ENCODE measurements at places on chromosomes 4 and X.

- no peak for DNase-seq
These were observed 68.2 kb upstream of the MAML3 start for GRCh38 chr4:140222171-140222570.

GRCh38 chr4:5772528-5773270, 61.7 kb downstream of the EVC start:
- no peak for DNase-seq

DNA sequence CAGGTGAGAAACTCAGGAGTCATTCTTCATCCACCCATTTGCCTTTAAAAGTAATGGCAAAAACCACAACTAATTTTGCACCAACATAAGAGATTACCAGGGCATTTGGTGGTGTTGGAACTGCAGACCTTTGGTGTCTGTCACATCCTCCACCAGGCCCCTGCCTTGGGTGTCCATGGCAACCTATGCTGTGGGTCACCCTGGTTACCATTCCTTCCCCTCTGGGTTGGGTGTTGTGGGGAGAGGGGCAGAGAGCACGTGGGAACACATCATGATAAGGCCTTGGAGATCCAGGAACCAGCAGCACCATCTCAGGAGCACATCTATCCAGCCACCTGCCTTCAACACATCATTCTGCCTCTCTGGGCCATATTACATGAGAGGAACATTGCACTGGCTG, 77.3 kb downstream of the CHRNA9 start:
- DNase-seq: no peak

DNA sequence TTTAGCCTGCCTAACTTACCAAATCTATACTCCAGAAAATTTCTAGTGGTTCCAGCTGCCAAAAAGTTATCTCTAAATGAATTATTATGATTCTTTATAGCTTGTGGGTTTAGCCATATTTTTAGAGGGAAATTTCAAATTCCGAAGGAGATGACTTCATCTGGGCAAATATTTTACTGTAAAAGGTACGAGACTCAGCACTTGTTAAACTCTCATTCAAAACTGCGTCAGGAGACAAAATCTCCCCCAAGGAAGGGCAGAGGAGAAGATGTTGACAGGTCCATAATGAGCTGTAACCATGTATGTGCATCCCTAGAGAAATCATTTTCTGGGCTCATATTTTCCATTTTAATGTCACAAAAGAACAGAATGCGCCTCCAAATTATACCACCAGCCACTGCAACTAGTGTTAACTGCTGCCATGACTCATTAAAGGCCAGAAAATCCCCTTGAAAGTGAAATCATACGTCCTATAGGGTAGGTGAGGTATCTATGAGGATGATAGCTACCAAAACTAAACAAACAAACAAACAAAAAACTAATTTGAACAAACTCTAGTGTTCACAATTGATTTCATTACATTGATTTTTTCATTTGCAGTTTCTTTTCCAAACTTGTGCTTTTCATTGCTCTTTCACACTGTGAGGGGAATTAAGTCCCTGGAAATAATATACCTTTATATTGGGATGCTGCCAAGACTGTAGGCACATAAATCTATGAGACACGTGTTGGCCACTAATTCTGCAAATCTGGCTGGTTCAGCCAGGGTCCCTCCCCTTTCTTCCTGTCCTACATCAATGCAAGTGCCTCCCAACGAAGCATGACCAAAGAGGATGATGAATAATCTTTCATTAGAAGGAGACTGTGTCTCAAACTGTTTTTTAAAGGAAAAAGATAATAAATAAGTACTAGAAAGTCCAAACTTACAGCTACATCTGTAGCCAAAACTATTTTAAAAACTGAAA, 85.8 kb downstream of the ARHGAP6 start:
- DNase-seq: no peak

DNA sequence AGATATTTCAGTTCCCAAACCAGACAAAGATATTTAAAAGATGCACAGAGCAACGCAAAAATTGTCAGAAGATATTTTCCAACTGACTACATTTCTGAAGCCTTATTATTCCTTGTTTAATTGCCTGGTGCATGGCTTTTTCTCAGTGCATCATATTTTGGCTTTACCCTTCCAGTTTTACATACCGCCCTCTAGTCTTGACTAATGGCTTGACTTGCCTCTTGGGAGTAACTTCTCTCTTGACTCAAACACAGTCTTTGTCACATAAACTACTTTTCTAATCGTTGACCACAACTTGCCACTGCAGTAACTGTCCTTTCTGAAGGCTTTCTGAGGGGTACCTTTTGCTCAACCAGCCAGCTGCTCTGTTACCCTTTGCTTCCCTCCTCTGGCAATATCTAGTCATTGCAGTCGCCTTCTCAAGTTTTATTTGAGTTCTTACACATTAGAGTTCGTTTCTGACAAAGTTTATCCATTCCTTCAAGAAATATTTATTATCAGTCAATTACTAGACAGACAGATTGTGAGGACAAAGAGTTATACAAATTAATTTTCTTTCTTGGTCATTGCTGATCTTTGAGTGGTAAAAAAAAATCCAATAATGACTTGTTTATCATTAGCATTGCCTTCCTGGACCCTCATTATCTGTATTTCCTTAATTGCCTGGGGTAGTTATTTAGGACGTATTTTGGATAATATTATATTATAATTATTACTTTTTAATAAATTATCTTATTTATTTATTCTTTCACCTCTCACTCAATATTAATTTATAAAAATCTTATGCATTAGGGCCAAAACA, 506.9 kb upstream of the PCDH10 start:
- no peak for DNase-seq

DNA sequence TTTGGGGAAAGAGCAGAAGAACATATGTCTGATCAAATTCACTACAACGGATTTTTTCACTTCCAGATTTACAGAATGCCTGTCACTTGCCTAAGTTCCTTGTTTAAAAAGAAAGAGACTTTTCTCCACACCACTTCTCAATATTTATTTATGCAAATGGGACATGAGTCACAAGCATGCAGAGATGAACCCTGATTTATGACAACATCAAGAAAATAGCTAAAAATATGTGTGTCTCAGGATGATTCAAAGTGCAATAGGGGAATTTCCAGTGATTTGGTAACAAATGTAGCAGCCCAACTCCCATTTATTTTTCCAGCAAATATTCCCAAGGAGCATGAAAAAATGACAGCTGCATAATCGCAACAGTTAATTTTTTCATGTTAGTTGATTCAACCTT, 180.4 kb upstream of the FAT1 start:
- DNase-seq: no peak

DNA sequence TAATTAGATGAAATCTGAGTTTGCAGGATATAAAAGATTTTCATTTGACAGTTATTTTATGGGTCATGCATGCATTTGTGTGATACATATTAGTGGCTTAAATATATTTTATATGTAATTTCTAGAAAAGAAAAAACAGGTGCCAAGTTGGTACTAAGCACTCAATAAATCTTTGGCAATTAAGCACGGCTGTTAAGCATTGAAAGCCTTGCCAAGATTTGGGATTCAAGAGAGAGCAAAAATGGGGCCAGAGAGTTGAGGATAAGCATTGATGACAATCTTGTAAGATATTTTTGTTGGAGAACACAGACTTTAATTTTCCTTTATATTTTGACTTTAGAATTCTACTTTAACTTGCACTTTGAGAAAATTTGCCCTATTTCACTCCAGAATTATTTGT, 249.8 kb upstream of the MAD2L1 start:
- no peak for DNase-seq

DNA sequence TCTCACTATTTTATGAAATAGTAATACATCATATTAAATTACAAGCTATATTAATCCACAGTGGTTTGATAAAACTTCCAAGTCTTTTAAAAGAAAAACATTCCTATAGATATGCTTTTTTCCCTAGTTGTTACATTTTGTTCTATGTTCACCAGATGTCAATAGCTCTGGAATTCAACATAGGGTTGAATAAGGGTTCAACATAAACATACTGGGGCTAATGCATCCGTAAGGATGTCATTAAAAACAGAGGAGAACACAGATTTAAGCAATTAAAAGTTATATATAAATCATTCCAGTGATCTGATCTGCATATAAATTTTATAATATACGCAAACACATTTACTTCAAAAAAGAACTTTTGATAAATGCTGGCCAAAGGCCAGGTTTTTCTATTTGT, 32.5 kb downstream of the SULT1B1 start:
- DNase-seq: no peak

DNA sequence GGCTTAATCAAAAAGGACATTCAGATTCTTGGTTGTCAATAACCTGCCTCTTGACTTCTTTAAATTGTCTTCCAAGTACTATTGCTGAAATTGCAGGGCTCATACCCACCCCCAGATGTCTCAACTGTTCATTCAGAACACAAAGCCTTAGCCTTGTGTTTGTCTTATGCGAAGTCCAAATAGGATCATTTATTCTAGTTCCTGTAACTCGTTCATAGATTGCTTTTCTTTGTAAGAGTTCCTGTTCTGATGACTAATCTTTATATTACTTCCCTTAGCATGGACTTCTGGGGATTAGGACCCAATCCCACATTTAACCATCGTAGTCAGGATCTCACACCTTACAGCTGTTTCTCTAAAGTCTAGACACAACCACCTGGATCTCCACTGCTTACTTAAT, 226.0 kb downstream of the VEGFC start:
- no peak for DNase-seq

GRCh38 chr4:101294597-101294996, 52.7 kb downstream of the PPP3CA start:
- no peak for DNase-seq

DNA sequence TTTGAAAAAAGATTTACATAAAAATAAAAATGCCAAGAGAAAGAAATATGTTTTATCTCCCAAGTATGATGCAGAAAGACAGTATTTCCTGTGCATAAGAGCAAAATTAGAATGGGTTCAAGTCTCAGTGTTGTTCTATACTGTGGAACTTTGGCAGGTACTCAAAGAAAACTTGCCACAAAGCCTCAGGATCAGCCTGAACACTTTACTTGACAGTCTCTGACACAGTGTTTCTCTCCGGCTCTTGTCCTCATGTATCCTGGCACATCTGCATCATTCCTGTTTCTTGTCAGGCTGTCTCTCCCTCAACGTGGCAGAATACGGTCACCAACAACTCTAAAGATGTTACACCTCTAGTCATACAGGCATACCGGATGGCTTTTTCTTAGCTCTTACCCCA, 273.7 kb downstream of the ARHGAP24 start:
- DNase-seq: no peak

GRCh38 chr4:1172228-1172851, at the start of gene SPON2:
TSS of gene SPON2 (minus strand) at chr4:1172583.
- DNase-seq: no peak
